ENCODE measurements at places on chromosomes 7 and 10.

DNA sequence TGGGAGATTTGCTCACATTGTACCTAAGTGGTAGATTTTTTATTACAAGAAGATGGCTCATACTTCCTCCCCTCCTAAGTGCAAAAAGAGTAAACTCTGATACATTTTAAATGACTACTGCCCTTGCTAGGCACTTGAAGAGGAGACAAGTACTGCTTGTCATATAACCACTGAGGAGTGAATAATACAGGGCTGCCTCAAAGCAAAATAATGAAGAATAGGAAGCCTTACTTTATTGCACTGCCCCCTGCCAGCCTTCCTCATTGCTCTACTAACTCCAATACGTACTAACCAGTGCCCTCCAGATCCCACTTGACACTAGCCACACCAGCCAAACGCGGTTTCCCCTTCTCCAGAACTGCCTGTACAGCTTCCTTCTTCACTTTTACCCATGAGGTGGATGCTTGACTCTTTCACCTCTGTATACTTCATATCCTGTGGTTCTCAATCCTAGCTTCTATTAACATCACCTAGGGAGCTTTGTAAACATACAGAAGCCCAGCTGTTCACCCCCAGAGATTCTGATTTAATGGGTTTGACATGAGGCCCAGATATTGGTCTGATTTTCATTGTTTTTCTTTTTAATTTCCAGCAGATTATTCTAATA lies 11.7 kb upstream of the MTERF1 start:
- no peak for DNase-seq

DNA sequence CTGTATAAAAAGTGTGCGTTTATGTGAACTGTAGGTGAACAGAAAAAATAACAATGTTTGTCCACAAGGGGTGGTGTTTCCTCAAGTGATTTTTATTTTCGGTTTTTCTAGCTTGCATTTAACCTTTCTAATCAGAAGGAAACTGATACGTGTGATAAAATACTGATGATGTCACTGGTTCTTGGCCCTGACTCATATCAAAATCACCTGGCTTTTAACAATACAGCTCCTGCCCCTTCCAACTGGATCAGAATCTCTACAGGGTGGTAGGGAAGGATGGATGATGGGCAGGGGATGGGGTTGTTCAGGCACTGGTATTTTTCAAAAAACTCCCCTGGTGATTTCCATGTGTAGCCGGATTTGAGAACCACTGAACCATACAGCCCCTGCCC lies 10.9 kb downstream of the NPFFR1 start:
- DNase-seq: peak; percentile 21

- DNase-seq: no peak
These were observed 11.4 kb upstream of the REPIN1 start for GRCh38 chr7:150357270-150357669.

DNA sequence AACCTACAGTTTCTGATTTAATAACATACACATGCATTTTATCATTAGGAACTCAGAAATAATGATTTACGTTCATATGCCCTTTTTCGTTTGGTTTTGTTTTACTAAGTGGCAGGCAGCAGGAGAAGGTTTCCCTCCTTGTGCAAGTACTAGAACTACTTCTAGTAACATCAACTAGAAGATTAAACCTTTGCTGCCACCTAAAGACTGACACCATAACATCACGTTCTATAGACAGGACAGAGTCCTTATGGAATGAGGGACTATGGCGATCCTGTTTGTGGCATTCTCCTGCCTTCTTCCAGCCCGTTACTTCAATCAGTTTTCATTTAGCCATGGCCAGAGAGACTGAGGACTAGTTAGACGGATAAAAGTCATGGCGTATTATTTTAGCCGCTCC lies 53.2 kb downstream of the GAD2 start:
- DNase-seq: no peak

GRCh38 chr10:61140765-61141392 lies 196.9 kb upstream of the RHOBTB1 start:
- peak; percentile 88 for DNase-seq

DNA sequence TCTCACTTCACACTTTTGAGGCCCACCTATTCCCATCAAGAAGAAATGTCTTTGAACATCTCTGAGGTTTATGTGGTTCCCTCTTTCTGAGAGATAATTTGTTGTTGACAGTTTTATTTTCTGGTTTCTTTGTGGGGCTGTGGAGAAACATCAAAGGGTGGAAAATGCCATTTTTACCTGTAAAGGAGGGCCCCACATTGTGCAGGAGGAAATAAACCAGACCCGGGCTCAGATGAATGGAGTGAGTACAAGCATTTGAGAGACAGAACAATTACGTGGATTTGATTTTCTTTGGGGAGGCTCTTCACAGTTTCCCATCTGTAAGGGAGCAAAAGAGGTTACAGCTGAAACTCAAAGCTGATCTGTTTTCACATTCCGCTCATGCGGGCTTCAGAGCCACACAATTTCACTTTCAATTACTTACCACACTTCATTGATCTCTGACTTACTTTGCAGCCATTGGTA lies 29.8 kb downstream of the ITPRIP start:
- DNase-seq: no peak

GRCh38 chr7:75909521-75910132 lies 5.3 kb upstream of the POR start:
- no peak for DNase-seq

DNA sequence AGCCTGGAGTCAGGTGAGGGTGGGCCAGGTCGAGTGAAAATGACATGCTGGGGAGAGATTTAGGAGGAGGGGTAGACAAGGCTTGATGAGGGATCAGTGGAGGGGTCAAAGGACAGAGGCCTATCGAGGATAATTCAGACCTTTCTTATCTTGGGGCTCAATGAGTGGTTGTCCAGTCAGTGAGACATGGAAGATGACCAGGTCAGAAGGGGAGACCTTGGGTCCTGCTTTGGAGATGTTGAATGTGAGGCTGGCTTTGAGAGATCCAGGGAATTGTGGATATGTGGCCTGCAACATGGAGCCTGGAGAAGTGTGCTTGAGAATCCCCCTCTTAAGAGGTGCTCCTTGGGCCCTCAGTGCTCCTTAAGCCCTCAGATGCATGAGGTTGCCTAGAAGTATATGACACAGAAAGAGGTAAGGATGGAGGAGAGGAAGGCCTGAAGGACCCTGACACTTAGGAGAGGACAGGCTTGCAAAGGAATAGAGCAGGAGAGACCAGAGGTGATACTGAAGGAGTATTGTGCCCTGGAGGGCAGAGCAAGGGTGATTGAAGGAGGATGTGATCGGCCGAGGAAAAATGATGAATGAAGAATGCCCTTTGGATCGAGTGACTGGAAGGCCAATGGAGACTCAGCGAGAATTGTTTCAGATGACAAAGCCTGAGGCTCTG lies 129.8 kb upstream of the GPR26 start:
- no peak for DNase-seq

GRCh38 chr10:32150532-32151101 lies 94.4 kb upstream of the KIF5B start:
- peak; percentile 56 for DNase-seq

DNA sequence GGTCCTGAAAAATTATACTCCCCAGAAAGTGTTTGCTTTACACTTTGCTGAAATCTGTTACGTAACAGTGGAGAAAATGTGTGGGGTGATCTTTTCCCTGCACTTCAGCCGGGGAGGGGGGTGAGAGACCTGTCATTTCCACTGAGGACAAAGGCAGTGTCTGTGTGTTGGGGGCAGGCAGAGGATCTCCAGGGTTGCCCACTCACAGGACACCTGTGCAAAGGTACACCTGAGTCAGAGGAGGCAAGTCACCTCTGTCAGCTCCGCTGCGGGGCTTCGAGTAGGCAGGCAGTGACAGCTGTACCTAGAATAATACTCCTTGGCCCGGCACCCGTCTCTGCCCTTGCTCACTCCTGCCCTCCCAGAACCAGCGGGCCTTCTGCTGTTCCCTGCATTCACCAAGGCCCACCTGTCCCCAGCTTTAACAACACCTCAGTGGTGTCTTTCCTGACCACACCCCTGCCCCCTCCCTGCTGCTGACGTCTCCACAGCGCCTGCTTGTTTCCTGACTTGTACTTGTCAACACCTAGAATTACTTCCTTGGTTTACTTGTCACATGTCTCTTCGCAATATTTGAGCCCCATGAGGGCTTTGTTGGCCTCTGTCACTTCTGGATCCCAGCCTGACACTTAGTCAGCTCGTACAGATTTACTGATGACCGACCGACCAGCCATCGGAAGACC lies 159.2 kb downstream of the NEURL1 start:
- DNase-seq: no peak

DNA sequence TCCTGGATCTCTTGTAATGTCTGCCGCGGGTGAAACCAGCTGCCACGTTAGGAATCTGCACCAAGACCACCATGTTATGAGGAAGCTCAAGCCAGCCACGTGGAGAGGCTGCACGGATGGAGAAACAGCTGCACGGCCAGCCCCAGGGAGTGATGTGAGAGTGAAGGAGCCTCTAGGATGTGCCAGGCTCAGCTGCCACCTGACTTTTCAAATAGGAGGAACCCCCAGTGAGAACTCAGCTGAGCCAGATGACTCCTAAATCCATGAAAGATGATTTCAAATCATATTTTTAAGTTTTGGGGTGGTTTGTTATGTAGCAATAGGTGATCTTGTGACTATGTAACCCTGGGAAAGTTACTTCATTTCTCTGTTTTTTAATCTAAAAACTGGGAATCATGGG lies 71.7 kb downstream of the PRKAG2 start:
- DNase-seq: no peak

- no peak for DNase-seq
These were observed 3.7 kb downstream of the GCC1 start for GRCh38 chr7:127581716-127582115.

DNA sequence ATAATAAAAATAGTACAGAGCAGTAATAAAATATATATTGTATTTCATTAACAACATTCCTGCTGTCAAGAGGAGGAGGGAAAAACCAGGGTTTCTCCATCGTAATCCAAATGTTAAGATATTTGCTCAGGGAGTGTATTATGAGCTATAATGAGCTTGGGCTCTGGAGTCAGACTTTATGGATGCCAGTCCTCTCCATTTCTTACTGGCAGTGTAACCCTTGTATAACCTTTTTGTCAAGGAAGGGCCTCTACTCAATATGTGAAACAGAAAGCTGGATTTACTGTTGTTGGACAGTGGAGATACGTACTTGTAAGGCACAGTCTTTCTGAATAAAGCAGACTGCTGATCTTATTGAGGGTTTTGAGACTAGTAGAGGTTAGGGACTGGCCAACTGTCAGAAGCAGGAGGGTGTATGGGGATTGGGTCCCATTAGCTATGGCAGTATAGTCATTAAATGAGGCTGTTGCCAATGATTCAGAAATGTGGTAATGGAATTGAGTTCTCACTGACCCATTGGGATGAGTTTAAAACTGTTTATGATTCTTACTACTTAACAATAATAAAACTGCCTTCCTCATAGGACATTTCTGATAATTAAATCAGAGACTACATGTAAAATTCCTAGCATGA lies 56.5 kb downstream of the ZNF277 start:
- DNase-seq: no peak

DNA sequence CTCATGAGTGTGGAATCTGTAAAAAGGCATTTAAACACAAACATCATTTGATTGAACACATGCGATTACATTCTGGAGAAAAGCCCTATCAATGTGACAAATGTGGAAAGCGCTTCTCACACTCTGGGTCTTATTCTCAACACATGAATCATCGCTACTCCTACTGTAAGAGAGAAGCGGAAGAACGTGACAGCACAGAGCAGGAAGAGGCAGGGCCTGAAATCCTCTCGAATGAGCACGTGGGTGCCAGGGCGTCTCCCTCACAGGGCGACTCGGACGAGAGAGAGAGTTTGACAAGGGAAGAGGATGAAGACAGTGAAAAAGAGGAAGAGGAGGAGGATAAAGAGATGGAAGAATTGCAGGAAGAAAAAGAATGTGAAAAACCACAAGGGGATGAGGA lies 207.7 kb downstream of the ZEB1 start:
- DNase-seq: peak; percentile 26

DNA sequence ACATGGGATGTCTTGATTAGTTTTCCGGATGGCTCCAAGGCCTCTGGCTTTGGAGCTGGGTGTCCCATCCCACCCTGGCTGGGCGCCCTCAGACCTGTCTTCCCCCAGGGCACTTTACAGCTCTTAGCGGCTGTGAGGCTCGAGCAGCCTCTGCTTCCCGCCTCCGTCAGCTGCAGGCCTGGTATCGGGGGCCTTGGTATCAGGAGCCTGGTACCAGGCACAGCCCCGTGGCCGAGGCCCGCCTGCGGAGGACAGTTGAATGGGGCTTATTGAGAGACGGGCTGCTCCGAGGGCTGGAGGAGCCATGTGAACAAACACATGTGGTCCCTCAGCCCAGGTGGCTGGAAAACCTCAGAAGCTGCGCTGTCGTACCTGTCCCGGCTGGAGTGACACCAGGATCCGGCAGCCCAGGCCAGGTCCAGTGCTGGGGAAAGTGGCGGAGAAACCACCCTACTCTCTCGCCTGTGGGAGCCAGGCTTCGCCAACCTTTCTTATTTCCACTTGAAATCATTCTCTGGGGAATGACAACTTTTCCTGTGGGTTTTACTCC lies 23.9 kb upstream of the AP5Z1 start:
- no peak for DNase-seq

DNA sequence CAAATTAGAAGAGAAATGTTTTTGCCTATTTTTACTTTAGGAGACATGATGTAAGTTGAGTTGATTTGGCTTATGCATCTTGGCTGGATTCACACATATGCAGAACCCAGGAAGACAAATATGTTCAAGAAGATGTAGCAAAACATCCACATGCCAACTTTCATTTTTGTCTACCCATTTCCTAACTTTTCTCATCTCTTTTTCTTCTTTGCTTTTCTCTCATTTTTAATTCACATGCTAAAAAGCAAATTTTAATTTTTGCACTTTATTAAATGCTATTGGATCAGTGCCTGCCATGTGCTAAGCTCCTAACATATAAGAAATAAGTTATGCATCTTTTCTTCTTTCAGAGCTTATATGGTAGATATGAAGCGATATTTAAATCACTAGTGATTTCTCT lies 143.7 kb upstream of the GRM3 start:
- DNase-seq: no peak

GRCh38 chr10:22319547-22319979 lies 1.3 kb upstream of the BMI1 start:
- no peak for DNase-seq

DNA sequence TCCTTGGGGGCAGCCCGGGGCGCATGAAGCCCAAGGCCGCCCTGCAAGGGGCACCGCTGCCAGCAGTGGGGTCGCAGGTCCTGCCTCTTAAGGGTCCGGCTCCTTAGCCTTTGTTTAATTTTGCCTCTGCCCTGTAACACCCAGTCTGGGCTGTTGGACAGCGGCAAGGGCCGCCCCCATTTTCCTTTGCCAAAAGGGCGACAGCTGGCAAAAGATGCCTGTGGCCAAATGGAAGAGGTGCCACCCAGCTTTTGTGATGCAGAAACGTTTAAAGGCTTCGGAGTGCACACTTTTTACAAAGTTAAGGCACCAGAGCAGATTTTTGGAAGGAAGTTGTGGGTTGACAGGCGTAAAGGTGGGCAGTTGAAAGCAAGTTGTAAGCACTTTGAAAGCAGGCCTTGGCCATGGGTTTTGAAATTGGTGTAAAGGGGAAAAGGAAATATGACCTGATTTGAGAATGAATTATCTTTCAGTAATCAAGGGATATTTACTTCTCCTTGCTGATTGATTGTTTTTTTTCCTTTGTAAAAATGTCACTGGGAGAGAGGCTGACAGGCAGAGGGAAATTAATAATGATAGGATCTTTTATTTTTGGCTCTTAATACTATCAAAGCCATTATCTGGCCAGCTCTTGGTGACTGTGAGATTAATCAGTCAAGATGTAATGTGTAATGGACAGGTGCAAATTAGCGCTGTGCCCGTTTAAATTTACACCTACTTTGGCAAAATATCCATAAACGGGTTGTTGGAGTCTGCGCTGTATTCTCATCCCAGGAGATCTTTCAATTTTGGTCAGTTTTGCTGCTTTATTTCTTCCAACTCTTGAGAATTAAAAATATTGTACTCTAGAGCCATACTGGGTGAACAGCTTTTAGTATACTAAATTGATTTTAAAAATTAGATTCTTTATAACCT lies 1.2 kb downstream of the CASD1 start:
- DNase-seq: peak; percentile 44

Data from endothelial cell of umbilical vein (primary cell).